ENCODE measurements at places on chromosomes 11 and 22. TPM values are rescaled to one million over a fixed set of nuclear protein-coding genes. Genes with fewer than 3 reads are reported as not detected.

SYNGR1 gene
- total RNA-seq, result 11.9 TPM

PICALM gene
- 632 TPM for total RNA-seq

DNA sequence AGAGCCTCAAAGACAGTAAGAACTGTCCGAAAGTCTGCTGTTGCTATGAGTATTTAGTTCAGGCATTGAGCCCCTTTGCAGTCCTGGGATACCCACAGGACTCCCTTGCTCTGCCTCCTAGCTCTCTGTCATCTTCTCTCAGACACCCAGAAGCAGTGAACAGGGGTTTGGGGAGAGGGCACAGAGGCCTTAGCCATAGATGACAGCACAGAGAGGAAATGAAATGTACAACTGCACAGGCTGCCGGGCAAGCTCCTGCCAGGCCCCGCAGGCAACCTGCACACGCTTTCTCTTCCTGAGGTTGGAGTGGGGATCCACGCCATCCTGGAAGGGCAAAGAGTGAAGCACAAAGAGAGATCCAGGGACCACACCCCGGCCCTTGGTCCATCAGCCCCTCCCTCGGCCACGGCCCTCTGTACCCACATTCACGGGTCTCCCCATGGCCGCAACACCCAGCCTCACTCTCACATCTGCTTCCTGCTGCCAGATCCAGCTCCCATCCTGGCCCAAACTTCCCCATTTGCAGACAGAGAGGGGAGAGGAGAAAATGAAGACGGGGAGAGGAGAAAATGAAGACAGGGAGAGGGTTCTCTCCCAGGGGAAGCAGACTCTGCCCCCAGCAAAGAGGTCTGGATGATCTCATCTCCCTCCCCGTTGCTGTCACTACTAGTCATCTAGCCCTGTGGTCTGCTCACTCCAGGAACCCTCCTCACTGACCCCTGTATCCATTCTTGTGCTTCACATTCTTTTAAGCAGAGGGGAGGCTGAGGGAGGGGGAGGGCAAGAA is 40.7 kb downstream of the CD6 start:
- DNase-seq, result no peak

- DNase-seq, result no peak
Observed at GRCh38 chr11:33413301-33413700, 156.1 kb downstream of the HIPK3 start.

GRCh38 chr22:21766691-21767462 is 31.3 kb upstream of the YPEL1 start:
- DNase-seq, result no peak

DNA sequence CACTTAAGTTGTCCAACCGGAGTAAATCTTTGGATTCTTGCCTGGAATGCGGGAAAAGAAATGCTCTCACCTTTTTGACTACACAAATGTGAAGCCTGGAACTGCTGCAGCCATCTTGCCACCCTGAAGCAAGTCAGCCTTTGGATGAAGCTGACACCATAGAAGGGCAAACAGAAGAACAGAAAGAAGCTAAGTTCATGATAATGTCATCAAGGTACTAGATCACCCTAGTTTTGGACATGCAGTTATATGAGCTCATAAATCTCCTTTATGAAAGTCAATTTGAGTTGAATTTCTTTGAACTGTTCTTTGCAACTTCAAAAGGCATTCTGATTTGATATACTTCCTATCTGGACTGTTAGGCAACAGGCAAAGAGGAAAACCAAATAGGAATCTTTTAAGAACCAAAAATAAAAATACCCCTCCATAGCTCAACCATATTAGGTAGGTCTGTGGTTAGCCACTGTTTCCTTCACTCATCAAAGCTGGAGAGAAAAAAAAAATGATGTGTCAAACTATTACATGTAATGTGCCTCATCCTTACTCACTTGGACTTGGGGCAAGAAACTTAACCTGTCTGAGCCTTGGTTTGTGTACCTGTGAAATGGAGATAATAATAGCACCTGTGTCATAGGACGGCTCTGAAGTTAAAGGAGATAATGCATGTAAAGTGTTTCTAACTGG is 91.9 kb downstream of the WT1 start:
- no peak for DNase-seq

- DNase-seq, result no peak
Observed at GRCh38 chr11:19355601-19356000, 114.9 kb upstream of the E2F8 start.

DNA sequence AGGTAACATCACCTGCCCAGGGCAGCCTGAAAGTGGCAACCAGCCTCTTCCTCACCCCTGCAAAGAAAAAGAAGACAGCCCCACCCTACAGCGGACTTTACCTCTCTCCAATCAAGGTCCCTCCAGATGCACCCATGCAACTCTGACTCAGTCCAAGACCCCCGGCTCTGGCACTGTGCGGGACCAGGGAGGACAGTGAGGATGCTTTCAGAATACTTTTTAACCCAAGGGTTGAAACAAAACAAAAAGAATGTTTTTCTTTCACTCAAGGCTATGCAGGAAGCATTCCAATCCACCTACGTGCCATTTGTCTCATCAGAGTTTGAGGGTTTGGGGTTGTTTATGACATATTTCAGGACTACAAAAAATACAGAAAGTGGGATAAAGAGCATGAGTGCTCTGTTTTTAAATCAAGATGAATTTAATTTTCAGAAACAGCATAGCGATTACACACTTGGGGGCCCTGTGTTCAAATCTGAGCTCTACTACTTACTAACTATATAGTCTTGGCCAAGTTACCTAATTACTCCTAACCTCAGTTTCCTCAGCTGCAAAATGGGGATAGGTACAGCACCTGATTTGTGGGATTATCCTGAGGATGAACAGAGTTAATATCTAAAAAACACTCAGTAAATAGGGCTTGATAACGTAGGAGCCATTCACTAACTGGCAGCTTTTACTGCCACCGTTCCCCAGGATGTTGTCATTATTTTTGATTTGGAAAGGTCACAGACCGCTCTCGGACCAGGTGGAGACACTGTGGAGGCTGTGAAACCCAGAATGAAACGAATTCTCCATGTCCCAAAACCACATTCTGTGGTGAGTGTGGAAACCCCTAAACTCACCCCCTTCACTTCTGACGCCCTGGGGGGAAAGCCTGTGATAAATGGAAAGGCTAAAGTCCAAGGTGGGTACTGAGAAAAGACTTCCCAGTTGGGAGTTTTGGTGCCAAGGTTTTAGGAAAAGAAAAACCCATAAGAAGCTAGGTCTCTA is 5.6 kb downstream of the PLAAT3 start:
- peak; percentile 75 for DNase-seq

DNA sequence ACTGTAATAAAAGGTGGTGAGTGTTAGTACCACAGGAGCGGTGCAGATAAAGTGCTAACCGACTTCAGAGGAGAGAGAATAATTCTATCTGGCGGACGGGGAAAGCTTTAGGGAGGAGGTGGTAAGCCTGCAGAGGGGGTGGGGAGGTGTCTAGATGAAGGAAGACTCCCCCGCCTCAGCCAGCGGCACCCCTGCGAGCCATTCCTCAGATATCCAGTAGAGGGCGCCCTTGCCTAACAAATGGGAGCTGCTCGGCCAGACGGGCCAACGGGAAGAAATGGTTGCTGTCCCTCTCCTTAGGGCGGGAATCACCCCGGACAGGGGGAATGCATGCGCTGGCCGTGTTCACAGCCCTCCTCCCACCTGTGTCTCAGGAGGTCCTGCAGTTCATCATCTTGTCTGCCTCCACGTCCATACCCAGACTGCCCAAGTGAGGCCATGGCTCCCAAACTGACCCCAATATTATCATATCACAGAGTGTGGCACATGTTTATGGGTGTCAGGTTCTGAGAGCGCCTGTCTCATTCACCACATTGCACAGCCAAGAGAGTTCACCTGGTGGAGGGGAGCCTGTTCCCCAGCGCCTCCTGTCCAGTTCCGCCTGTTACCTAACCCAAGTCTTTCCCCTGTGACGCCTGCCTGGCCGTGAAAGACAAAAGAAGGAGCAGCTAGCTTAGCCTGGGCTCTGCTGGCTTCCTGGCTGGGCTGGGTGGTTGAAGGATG is 85.5 kb downstream of the ST3GAL4 start:
- DNase-seq, result peak; percentile 33

- DNase-seq, result no peak
Observed at GRCh38 chr22:30718938-30719337, 24.3 kb downstream of the OSBP2 start.

GRCh38 chr11:125224391-125225021 is 60.0 kb downstream of the PKNOX2 start:
- DNase-seq, result no peak

DNA sequence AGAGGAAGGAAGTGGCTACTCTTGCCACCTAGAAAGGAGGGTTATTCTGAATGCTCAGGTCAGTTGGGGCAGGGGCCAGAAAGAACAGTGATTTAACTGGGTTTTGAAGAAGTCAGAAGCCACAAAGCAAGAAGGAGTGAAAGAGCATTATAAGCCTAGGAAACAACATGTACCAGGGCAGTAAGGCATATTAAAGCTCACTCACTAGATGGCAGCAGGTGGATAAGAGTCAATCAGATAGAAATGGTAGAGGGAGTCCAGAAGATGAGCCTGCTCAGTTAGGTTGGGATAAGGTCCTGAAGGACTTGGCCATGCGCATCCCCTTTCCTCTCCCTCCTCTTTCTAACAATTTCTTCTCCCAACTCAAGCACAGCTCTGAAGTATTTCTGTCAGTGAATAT is 22.0 kb upstream of the PATE1 start:
- peak; percentile 2 for DNase-seq

GRCh38 chr11:115501502-115501892 is 2.7 kb downstream of the CADM1 start:
- DNase-seq, result no peak

Data from renal cortical epithelial cell (primary cell).